ENCODE measurements at places on chromosomes 16 and 17.
A peak's percentile ranks its signal among the peaks of the same experiment; 100 is the strongest.

GRCh38 chr16:60027351-60027750 lies 1293.2 kb upstream of the GOT2 start:
- no peak for DNase-seq

DNA sequence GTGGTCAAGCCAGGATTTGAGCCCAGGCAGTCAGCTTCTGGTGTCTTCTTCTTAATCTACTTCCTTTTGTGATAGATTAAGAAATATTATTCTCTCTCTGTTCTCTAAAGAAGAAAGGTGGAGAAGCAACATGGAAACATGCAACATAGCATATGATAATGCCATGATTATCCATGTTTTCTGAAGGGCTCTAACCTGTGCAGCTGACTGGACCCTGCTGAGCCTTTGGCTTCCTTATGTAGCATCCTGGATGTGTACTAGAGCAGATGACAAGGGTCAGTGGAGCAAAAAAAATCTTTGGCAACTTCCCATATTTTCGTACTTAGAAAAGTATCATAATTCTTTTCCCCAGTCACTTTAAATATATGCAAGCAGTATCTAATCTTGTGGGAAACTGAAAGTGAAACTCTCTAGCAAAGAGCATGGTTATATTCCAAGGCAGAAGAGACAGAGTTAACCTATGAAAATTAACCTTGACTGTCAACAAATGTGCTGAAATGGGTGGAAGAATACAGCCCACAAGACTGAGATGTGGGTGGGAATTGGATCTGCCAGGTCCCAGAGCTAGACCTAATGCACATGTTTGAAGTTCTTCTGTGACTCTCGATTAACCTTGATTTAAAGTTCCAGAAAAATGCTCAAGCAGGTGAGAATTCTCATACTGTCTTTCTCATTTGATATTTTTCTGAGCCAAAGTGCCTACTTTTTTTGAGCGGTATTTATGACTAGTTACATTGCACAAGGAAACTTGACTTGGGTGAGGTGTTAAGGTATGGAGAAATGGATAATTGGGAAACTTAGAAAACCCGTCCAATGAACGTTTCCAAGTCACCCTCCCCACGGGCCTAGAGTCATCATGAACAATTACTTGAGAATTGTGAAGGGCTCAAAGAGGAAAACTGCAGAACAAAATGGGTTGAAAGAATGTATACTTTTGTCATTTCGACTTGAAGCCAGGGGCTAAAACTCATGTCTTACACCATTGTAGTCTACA lies 248.6 kb downstream of the FTO start:
- DNase-seq = peak; percentile 32

- DNase-seq = no peak
Measured at GRCh38 chr16:84788920-84789391, 30.8 kb upstream of the CRISPLD2 start.

- no peak for DNase-seq
Measured at GRCh38 chr17:75757086-75757681, 7.8 kb downstream of the GALK1 start.

GRCh38 chr17:17231621-17232302 lies 5.2 kb downstream of the FLCN start:
- no peak for DNase-seq

GRCh38 chr17:73011016-73011486 lies 81.4 kb downstream of the SLC39A11 start:
- peak; percentile 2 for DNase-seq

- DNase-seq = no peak
Measured at GRCh38 chr16:9184354-9184690, 92.9 kb downstream of the HAPSTR1 start.

GRCh38 chr17:72952220-72952619 lies 140.3 kb downstream of the SLC39A11 start:
- DNase-seq = no peak
